ENCODE measurements at places on chromosomes 7 and 10. TPM values are rescaled to one million over a fixed set of nuclear protein-coding genes. Genes with fewer than 3 reads are reported as not detected.

The ZNF248 gene
- 18.0 TPM for total RNA-seq

The GSAP gene
- 1.1 TPM for total RNA-seq

The VAX1 gene
- total RNA-seq, result not detected

The CYP51A1 gene
- total RNA-seq, result 40.3 TPM

The GHRHR gene
- not detected for total RNA-seq

The ARPC1B gene
- total RNA-seq, result 410 TPM

The FXYD4 gene
- total RNA-seq, result not detected

DNA sequence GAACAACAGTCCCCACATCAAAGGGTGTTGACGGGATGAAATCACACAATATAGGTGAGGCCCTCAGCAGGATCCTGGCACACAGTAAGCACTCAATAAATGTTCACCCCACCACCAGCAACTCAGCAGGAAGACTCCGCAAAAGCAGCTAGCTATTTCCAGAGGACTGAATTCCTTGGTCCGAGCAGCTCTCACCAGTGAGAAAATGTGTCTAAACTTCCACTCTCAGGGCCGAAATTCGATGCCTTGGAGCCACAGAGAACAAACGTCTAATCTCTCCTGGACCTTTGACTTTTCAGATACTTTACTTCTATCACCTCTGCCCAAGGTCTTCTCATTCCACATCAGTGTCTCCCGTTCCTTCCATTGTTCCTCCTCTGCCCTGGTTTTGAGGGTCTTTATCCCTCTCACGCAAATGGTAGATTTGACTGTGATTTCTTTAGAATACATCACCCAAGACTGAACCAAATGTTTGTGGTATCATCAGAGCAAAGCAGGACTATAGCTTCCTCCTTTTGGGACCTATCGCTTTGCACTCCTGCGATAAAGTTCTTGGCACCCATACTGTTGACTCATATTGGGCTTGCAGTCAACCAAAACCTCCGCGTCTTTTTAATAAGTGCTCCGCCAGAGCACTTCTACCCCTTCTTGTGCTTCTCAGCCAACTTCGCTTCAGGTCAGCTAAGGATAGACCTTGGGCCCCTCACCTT, 903 bp upstream of the NT5C2 start:
- ATAC-seq, result no peak

GRCh38 chr10:6667679-6668270, 87.7 kb upstream of the PRKCQ start:
- ATAC-seq, result peak; percentile 46

DNA sequence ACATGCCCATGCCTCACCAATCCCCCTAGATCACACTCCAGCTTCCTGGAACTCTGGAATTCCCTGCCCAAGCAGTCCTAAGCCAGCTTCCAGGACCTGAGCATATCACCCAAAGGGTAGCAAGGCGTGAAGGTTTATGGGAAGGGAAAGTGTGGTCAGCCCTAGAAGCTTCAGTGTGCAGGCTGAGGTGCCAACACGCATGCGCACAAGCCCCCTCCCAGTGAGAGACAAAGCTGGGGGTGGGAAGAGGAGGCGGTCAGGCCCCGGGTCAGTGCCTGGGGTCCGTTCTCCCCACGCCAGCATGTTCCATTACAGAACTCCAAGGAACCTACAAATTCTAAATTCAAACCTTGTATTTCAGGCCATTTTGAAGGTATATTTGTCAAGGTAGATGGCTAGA, 103.6 kb upstream of the C7orf33 start:
- no peak for ATAC-seq

DNA sequence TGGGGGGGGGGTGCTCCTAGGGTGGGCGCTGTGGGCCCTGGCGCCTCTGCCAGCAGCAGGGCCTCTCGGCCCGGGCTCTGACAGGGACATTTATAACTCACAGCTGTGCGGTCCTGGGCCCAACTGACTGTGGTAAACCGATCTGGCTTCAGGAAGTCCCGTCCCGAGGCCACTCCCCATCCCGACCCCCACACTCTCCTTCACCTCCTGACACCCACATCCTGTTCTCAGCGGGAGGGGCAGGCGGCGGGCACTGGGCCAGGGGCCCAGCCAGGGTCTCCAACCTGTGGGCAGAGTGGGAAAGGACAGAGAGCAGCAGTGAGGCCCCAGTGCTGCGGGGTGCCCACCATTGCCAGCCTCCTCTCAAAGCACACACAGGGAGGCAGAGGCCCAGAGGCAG, 69.1 kb downstream of the ZMIZ1 start:
- ATAC-seq, result peak; percentile 76

- no peak for ATAC-seq
Observed at GRCh38 chr10:47140761-47141348, 159.1 kb upstream of the GDF10 start.

- ATAC-seq, result no peak
Observed at GRCh38 chr7:147509541-147510200, 1080.9 kb upstream of the C7orf33 start.

DNA sequence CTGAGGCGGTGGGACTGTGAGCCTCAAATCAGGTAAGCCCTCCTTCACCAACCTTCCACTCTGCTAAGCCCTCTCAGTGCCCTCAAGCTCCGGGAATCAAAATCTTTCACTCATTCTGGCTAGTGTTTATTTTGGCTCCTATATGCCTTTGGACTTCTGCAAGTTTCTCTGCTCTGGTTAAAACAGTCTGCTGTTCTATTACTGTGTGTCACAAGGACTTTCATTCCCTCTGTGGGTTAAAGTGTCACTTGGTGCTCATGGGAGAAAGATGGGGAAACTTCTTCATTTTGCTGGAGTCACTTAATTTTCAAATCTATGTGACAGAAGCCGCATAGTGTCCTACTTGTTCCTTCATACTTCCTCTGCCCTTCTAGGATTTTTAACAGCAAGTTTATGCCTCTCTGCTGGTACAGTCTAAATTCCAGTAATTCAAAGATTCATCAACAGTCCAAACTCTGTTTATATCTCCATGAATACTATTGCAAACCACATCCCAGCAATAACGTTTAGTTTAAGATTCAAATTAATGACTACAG, 61.3 kb downstream of the CD36 start:
- no peak for ATAC-seq

- ATAC-seq, result peak; percentile 39
Observed at GRCh38 chr10:80144696-80145131, 12.2 kb downstream of the PLAC9 start.

DNA sequence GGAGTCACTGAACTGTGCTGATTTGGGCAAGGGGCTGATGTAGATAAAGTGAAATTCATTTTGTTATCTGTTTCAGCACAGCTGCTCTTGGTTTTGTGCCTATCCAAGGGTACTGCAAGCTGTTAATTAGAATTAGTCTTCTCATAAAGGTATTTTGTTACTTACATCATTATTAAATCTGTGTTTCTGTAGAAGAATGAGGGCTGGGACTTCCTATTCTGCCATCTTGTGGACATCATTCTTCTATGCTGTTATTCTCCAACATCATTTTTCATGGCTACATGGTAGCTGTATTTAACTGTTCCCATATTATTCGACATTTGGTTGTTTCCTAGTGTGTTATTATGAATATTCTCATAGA, 76.2 kb upstream of the CCDC71L start:
- no peak for ATAC-seq

- no peak for ATAC-seq
Observed at GRCh38 chr10:75229971-75230370, 5.8 kb downstream of the COMTD1 start.

DNA sequence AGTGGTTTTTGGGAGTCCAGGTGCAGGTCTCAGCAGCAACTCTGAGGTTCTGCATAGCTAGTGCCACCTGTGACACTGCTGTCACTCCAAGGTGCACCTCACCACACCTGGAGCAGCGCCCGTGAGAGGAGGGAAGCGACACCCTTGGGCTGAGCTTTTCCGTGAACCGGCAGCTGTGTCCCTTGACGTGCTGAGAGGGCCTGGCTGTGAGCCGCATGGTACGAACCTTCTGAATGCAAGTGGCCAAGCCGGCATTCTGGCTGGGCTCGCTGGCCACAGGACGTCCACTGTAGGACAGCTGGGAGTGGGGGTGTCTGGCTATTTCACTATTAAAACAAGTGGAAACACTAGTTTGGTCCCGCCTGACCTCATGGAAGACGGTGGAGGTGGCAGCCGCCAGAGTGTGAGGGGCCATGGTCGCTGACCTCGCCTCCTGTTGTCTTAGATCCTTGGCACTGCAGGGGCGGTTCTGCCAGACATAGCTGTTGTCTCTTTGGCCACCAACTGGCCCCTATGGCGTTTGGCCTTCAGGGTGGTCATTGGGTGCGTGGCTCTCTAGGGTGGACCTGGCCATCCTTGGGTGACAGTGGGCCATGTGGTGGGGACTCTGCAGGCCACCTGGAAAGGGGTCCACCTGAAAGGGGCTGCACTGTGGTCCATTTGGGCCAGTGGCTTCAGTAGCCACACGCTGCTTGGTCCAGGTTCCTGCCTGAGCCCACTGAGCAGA, 12.9 kb downstream of the INPP5A start:
- no peak for ATAC-seq

DNA sequence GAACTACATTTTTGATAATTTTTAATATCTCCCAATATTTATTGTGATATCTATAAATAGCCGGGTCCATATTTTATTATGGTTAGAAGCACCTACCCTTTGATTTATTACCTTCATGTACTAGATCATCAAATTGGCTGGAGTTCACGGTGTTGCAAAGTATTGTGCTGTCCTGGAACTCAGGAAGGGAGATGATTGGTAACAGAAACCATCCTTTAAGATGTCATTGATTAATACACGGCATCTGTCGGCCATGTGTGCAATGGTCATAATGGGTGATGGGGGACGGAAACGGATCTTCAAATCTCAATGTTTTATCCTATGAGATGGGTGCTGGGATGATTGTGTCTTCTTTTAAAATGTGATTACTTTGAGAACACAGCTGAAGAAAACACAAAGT, 157.0 kb downstream of the NEBL start:
- no peak for ATAC-seq

GRCh38 chr7:44145969-44146911, 5.1 kb upstream of the MYL7 start:
- ATAC-seq, result peak; percentile 82
